ENCODE measurements at places on chromosomes 3 and 15.

- no peak for DNase-seq
These were observed 48.1 kb upstream of the XXYLT1 start for GRCh38 chr3:195319060-195319459.

- no peak for DNase-seq
These were observed 3.9 kb downstream of the RPL32 start for GRCh38 chr3:12837295-12837986.

DNA sequence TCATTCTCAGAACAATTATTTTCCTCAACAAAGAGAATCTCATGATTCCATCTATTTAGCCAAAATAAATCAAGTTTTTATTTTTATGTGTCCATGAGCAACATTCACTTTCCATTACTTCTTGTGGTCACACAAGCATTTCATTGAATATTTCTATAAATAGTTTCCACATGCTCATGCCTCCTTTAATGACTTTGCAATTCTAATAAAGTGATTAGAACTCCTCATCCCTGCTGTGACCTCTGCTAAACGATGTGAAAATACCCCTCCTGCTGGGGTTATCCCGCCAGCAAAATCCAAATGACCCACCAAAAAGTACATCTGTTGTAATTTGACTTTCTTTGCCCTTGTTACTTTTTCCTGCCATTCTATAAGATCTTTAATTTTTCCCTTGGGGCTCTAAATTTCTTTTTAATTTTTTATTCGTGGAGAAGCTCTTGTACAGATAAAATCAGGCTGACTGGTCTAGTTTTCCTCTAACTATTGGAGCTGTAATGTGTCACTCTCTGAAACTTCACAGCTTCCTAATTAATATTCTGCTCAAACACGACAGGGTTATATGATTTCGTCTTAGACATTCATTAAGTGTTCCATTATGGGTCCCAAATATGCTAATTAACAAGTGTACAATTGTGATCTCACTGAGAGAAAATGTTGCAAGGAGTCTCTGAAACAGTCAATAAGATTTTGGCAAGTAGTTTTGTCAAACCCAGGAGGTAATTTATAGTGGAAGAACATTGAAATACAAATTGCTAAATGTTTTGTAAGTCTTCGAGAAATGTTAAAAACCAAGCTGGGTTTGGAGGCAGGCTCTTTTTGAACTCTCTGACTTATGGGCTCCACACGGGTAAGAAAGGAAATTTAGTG is 533.1 kb upstream of the NAALADL2 start:
- DNase-seq, result no peak

- DNase-seq, result no peak
These were observed 11.7 kb upstream of the IREB2 start for GRCh38 chr15:78426300-78426699.

DNA sequence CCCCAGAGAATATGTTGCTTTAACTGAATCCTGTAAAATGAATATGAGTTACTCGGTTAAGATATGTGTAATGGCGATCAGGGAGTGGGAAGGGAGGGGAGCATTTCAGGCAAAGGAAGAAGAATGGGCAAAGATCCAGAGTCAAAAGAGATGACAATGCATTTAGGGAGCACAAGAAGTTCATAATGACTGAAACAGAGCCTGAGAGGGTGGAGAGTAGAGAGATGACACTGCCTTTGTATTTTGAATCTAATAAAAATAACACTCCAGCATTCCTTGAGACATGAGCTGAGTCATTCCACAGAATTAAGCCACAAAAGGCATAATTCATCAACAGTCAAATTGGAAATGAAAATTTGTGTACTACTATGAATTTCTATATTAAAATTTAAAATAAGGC is 105.3 kb upstream of the PEX5L start:
- no peak for DNase-seq

Data from NCI-H2081 (cell line).